Fibroblast of the aortic adventitia (primary cell): ENCODE measurements at places on chromosomes 7 and 10. TPM values are rescaled to one million over a fixed set of nuclear protein-coding genes. Genes with fewer than 3 reads are reported as not detected.

The NKX6-2 gene
- not detected in 2 replicates for total RNA-seq

The PLAC9 gene
- total RNA-seq: 32.1 and 78.7 TPM in 2 replicates

The ANKRD7 gene
- 1.4 and 3.9 TPM in 2 replicates for total RNA-seq

The FAM131B gene
- 3.2 and 4.0 TPM in 2 replicates for total RNA-seq

The GNAI1 gene
- 25.8 and 46.7 TPM in 2 replicates for total RNA-seq

The PON3 gene
- total RNA-seq: 0.82 TPM in 1 of 2 replicates, not detected in the other

The HOXA7 gene
- not detected in 2 replicates for total RNA-seq

The SNCG gene
- total RNA-seq: 2.8 and 18.2 TPM in 2 replicates

The SEMA3C gene
- total RNA-seq: 208 and 319 TPM in 2 replicates

The HPS6 gene
- 18.2 and 37.0 TPM in 2 replicates for total RNA-seq
